ENCODE measurements at places on chromosomes 6 and 20.

DNA sequence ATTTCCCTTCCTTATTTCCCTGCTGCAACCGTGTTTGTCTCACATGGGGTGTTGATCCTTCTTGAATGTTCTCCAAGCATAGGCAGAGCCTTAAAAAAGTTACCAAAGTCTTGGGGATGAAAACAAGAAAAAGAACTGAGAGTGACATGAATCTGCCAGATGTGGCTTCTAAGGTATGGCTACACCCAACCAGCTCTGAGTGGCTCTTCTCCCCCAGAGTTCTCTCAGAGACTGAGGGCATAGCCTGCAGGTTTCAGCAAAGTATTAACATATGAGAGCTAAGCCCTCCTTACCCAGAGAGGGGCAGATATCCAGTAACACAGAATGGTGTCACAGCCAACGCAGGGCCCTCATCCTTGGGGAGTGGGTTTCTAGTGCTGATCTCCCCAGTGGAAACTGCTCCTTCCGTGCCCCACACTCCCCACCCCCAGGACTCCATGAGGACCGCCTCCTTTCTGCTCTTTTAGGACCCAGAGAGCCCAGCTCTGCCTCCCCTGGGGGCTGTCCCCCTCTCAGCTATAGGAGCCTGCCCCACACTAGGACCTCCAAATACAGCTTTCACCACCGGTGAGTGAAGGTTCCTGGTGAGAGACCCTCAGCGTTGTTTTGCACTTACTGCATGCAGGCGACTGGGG lies 23.3 kb upstream of the SGK2 start:
- no peak for DNase-seq

- DNase-seq, result no peak
Observed at GRCh38 chr20:22475662-22476061, 108.7 kb downstream of the FOXA2 start.

- no peak for DNase-seq
Observed at GRCh38 chr6:49570474-49571079, 20.1 kb downstream of the C6orf141 start.

- no peak for DNase-seq
Observed at GRCh38 chr6:51147756-51148155, 329.1 kb downstream of the TFAP2B start.

- DNase-seq, result no peak
Observed at GRCh38 chr6:35208419-35208818, 5.3 kb upstream of the SCUBE3 start.

DNA sequence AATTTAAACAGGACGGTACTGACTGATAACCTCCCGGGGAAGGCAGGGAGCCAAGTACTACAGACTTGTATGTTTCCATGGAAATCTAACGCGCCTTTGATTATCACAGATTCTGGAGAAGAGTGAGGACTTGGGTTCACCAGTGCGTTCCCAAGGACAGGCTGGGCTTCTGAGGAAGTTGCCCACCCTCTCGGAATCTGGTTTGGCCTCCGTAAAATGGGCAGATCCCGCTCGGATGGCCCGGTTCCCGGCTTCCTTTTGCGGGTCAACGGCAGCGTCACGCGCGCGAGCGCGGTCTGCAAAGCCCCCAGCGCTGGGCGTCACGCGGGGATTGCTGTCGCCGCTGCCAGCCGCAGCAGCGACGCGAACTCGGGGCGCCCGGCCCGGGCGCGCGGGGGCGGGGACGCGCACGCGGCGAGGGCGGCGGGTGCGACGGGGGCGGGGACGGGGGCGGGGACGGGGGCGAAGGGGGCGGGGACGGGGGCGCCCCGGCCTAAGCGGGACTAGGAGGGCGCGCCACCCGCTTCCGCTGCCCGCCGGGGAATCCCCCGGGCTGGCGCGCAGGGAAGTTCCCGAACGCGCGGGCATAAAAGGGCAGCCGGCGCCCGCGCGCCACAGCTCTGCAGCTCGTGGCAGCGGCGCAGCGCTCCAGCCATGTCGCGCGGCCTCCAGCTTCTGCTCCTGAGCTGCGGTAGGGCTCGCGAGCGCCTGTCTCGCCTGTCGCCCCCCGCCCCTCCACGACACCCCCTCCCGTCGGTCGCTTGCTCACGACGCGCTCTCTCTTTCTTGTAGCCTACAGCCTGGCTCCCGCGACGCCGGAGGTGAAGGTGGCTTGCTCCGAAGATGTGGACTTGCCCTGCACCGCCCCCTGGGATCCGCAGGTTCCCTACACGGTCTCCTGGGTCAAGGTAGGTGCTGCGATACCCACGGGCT lies at the start of gene CD83:
CD83 (plus strand) TSS at position 615 of the 933 bp plus-strand sequence; CDS start at position 655, 40 bp downstream.
- DNase-seq, result peak; percentile 74

GRCh38 chr20:4763261-4763660 lies 41.6 kb downstream of the PRND start:
- DNase-seq, result no peak

DNA sequence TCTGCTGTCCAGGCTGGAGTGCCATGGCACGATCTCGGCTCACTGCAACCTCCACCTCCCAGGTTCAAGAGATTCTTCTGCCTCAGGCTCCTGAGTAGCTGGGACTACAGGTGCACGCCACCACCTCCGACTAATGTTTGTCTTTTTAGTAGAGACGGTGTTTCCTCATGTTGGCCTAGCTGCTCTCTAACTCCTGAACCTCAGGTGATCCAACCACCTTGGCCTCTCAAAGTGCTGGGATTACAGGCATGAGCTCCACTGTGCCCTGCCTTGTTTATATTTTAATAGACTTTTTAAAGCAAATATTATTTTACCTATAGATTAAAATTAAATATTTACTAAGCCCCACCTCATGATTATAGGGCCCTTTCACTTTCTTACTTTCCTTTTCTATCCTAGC lies 483.2 kb upstream of the EPHA7 start:
- DNase-seq, result no peak

GRCh38 chr6:163750431-163751031 lies 336.0 kb downstream of the QKI start:
- DNase-seq, result no peak

DNA sequence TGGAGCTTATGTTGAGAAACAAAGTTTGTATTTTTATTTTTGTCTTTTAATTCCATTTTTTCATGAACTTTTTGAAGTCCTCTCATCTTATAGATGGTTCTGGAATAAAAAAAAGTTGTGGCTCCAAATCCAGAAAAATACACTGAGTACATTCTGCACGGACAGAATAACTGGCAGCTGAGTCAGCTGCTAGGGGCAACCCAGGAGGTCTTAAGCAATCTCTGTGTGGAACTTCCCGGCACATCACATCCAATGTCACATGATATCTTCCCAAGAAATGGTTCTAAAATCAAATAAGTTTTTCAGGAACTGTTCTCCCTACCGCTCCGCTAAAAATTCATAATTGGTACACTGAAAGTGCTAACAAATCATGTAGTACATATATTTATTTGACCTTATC lies 29.8 kb downstream of the SLC13A3 start:
- DNase-seq, result no peak

DNA sequence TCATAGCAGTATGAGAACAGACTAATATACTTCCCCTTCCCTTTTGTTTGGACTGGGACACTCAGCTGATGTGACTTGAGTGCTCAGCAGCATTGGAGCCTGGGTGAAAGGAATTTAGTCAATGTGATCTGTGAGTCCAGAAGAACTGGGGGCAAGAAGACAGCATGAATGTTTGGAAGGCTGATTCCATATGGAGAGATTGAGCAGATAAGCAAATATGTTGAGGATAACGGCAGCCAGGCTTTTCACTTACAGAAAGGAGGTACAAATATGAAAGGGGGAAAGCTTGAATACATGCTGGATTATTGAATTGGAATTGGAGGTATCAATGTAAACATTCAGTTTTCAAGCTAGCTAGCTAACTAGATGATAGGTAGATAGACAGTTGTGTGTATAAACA lies 37.8 kb upstream of the SMAP1 start:
- DNase-seq, result no peak

DNA sequence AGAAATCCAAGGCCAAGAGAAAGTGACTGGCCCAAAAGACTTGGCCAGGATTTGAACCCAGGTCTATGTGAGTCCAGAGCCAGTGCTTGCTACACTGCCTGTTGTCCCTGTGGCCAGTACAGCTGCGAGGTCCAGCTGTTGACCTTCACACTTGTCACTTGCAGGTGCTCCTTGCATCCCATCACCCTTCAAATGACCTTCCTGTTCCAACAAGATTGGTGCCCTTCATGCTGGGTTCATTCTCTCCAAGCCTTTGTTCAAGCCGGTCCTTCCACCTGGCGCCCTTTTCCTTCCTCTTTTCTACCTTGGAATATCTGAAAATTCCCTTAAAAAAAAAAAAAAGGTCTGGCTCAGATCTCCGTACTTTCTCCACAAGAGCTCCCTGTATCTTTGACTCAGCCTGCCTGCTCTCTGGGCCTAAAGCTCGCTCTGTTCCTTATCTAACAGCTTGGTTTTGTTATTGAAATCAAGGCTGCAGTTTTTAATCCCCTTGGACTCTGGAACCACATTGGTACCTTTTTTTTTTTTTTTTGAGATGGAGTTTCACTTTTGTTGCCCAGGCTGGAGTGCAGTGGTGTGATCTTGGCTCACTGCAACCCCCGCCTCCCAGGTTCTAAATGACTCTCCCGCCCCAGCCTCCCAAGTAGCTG lies 22.2 kb upstream of the MRPS18A start:
- no peak for DNase-seq

- no peak for DNase-seq
Observed at GRCh38 chr20:48066246-48066645, 281.0 kb upstream of the SULF2 start.

GRCh38 chr6:131960371-131961133 lies 9.4 kb upstream of the CCN2 start:
- DNase-seq, result no peak

DNA sequence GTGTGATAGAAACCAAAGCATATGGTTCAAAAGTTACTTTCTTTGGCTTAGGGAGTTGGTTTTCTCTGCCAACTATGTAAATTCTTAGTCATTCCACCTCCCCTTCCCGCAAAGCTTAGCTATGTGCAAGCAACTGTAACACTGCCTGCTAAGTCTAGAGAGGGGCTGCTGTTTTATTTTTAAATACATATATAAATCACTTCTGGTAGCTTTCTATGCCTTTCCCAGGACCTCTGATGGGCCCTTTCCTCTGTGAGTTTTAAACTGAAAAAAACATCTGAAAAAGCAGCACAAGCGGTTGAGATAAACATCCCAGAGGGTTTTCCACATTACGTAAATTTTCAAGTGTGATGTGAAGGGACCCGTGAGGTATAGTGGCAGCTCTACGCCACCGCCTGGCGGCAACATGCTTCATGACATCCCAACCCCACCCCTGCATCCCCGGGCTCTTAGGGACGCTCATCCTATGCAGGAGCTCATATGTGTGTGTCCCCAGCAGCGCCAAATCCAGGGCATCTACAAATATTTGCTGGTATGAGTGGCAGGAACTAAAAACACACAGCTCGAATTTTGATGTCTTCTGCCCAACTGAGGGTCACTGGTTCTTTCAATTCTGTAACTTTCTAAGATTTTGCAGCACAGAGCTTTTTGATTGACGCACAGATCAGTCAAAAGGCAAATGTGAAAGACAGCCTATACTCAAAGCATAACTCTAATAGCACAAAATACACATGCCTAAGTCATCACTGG lies 12.7 kb downstream of the SAYSD1 start:
- peak; percentile 51 for DNase-seq

- no peak for DNase-seq
Observed at GRCh38 chr6:83702077-83702476, 6.8 kb downstream of the SNAP91 start.

DNA sequence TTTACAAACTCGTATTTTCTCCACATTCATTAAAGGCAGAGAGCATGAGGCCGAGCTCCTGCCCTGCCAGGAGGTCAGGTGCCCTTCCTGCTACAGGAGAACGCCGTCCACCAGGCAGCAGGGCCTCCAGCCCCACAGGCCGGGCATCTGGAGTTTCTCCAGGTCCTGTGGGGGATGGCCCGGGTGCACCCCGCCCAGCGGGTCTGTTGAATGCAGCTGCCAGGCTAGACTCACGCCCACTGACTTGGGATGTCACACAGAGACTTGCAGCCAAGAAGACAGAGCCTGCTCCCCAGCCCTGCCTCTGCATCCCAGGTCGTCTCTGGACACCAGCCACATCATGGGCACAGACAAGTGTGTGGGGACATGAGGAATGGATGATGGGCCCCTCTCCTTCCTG lies 376.4 kb downstream of the CDH4 start:
- DNase-seq, result no peak

GRCh38 chr20:21526776-21527175 lies 12.9 kb upstream of the NKX2-2 start:
- DNase-seq, result no peak

DNA sequence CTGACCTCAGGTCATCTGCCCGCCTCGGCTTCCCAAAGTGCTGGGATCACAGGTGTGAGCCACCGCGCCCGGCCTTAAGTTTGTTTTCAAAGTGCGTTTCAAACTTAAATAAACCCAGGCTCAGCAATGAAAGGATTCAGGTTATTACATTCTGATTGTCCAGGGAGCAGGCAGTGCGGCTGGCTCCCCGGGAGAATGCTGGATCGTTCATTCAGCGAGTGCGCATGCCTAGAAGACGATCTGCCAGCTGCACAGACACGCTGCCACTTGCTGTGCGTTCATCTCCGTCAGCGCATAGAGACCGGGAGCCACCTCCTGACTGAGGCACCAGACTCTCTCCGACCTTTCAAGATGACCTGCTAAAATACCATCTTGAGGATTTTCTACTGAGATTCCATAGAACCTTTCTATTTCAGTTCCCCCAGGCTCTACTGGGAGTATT lies 163.9 kb upstream of the ZNF217 start:
- DNase-seq, result no peak

DNA sequence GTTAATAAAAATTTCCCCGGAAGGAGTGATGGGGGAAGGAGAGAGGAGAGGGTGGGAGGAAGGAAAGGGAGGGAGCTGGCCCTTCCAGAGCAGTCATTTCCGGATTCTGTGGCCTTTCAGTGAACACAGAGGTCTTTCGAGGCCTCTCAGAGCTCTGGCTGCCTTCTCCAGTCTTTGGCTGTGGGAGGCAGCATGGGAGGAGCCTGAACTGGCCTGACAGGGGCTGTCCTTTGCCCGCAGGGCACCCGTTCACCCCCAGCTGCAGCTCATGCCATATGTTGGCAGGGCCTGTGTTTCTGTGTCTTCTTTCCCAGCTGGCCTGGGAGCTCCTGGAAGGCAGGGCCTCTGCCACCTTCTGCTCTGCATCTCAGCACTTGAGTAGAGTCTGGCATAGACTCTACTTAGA lies 95.5 kb downstream of the PPP1R14C start:
- DNase-seq, result peak; percentile 68

GRCh38 chr20:61045876-61046585 lies 206.0 kb upstream of the CDH4 start:
- DNase-seq, result no peak

GRCh38 chr6:146200176-146200575 lies 171.3 kb downstream of the GRM1 start:
- DNase-seq, result no peak

GRCh38 chr6:6058054-6058444 lies 51.3 kb upstream of the NRN1 start:
- DNase-seq, result no peak
